ENCODE measurements at places on chromosomes 16 and 17.

DNA sequence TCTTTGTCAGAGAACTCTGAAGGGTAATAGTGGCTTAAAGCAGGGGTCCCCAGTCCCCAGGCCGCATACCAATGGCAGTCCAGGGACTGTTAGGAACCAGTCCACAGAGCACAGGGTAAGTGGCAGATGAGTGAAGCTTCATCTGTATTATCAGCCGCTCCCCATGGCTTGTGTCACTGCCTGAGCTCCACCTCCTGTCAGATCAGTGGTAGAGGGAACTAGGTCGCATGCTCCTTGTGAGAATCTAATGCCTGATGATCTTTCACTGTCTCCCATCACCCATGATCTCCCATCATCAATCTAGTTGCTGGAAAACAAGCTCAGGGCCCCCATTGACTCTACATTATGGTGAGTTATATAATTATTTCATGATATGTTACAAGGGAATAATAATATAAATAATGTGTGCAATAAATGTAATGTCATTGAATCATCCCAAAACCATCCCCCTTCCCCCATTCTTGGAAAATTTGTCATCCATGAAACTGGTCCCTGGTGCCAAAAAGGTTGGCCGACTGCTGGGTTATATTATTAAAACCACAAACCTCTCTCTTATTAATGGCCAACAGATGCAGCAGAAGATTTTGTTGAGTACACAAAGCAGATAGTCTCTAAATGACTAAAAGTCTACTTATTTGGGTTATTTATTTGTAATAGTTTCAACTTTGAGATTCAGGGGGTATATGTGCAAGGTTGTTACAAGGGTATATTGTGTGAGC is 782.7 kb downstream of the CDH11 start:
- no peak for DNase-seq

DNA sequence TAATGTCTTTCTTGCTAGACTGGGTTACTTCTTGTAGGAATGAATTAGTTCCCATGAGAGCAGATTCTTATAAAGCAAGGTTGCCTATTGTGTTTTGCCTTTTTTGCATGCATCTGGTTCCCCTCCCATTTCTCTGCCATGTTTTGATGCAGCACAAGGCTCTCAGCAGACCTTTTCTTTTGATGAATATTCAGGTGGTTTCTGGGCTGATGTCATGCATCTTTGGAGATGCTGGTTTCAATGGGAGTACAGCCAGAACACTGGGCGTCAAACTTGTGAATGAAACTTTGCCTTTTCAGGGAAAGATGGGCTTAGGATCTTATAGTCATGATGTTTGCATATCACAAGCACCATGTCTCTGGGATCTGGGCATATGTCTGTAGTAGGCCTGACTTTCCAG is 111.7 kb upstream of the CCL2 start:
- DNase-seq, result no peak

GRCh38 chr17:80264205-80265075 is 3.8 kb downstream of the RNF213 start:
- no peak for DNase-seq

DNA sequence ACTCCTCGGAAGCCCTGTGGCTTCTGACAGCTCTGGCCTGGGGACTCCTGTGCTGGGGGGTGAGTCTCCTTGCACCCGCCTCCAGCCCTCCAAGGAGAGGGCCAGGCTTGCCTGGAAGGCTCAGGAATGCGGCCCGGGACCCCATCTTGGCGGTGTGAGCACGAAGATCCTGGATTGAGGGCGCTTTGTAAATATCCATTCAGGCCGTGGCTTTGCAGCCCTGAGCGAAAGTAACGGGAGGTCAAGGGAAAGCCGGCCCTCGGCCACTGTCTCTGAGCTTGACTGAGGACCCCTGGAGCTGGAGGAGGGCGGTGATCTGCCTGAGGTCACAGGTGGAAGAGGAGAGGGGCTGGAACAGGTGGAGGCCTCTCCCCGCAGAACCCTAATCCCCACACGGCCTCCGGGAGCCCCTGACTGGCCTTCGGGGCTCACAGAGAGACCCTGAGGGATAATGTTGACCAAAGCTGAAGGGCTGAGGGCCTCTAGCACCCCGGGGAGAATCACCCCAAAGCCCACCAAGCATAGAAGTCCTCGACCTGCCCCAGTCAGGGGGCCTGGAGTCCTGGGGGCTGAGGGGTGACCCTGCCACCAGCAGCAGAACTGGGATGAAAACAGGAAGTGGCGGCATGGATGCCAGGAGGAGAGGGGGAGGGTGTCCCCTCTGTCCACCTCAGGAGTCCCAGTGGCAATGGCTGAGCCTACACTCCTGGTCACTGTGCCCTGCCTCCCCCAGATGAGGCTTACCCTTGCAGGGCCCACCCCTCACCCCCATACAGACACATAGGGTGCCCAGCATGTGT is 8.3 kb upstream of the RASD1 start:
- DNase-seq, result no peak

- DNase-seq, result no peak
Measured at GRCh38 chr16:66189951-66190350, 176.5 kb upstream of the CDH5 start.

GRCh38 chr17:57622683-57623433 is 122.2 kb downstream of the CCDC182 start:
- DNase-seq, result peak; percentile 45

GRCh38 chr17:50381920-50382319 is 8.9 kb downstream of the EME1 start:
- DNase-seq, result no peak

- DNase-seq, result no peak
Measured at GRCh38 chr16:5381481-5381880, 283.9 kb upstream of the EEF2KMT start.

- DNase-seq, result peak; percentile 81
Measured at GRCh38 chr17:77281904-77282367, 141.2 kb downstream of the SEC14L1 start.

- no peak for DNase-seq
Measured at GRCh38 chr17:34302636-34303035, 16.6 kb upstream of the CCL8 start.

DNA sequence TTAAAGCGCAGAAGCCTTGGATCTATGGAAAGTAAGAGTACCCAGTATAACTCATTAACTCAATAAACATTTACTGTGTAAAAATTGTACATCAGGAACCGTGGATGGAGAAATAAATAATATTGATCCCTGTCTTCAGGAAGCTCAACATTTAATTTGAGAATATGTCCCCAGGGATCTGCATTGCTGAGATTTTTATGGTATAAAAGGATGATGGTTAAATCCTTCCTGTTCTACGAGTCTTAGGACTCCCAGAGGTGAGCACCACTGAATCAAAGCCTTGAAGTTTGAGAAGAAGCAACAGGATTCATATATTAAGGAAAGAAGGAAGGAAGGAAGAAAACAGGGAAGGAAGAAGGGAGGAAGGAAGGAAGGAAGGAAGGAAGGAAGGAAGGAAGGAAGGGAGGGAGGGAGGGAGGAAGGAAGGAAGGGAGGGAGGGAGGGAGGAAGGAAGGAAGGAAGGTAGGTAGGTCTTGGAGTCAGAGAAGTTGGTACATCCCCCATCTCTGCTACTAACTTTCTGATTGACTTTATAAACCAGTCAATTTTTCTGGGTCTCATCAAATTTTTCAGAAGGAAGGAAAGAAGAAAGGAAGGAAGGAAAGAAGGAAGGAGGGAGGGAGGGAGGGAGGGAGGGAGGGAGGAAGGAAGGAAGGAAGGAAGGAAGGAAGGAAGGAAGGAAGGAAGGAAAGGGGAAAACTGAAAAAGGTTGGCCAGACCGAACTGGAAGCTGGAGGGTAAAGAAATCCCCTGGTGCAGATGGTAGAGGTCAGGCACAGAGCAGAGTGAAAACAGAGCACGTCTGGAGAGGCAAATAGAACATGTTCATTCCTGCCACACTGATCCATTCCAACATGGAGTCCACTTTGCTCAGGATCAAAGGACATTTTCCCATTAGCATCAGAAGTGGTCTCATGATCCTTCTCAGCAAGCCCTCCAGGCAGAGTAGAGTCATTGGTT is 422.2 kb upstream of the CDH11 start:
- no peak for DNase-seq

DNA sequence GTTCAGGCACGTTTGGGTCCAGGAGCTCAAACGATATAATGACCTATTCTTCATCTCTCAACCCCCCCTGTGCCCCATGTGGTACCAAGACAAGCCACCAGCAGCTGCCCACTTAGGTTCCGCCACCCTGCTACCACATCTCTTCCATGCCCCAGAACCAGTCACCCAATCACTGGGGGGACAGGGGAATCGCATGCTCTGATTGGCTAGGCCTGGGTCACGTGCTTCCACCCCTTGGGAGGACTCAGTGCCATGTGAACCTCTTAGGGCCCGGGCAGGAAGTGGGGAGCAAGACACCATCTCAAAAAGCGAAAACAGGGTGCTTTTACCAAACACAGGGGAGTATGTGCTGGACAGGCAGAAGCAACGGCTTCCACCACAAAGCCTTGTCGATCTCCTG is 91.3 kb downstream of the KATNIP start:
- no peak for DNase-seq

DNA sequence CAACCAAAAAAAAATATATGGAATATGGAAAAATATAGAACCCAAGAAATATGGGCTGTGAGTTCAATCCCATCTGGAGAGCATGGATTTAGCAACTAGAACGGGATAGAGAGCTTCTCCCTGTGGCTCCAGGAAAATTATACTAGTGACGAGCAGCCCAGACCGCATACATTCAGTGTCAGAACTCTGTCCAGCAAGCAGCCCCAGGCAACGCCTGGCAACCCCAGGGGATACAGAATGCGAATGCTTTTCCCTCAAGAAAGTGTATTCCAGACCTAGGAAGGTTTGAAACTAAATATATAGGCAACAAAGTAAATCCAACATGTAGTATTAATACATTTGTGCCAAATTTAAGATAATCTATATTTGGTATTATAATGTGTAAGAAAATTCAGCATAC is 13.5 kb upstream of the ASGR2 start:
- no peak for DNase-seq

DNA sequence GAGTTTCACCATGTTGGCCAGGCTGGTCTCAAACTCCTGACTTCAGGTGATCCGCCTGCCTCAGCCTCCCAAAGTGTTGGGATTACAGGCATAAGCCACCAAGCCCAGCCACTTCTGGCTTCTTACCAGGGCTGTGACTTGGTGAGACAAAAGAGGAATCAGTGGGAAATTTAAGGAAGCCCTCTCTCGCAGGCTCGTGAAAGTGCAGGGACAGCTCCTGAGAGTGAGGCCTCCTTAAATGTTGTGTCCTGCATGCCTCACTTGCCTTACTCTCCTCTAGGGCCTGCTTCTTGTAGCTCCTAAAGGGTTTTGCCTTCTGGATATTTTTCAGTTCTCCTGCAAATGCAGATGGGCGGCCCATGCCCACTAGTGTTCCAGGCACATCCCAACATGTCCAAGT is 5.2 kb downstream of the AHSP start:
- DNase-seq, result no peak

DNA sequence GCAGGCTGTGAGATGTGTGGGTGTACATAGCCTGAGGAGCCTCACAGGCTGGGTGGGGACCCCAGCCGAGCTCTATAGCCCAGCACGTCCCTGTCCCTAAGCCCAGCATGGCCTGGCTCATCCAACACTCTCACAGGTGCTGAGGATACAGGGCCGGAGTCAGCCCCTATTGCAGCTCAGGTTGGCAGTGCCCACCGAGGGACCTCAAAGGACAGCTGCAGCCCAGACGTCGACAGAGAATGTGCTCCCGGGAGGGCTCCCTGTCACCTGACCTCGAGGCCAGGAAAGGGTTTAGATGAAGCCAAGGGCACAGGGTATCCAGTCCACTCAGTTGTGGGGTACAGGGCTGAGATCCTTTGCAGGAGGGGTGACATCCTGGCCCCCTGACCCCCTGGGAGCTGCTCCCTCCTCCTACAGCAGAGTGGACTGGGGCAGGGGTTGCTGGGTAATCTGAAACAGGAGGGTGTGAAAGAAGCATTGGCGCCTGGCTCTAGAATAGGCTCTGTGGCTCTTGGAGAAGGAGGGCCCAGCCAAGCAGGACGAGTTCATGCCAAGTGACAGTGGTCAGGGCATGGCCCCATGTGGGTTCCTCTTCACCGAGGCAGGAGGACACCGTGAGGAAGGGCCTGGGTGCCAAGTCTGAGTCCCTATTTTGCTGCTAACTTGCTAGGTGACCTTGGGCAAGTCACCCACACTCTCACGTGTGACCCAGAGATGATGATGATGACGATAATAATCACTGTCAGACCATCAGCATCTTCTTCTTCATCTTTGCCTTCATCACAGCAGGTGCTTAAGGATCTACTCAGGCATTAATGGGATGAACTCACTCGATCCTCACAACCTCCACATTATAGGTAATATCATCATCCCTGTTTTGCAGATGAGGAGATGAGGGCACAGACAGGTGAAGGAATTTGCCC is 68.0 kb downstream of the RMI2 start:
- DNase-seq, result no peak

GRCh38 chr16:17773698-17774101 is 302.9 kb upstream of the XYLT1 start:
- DNase-seq, result no peak

- DNase-seq, result peak; percentile 67
Measured at GRCh38 chr16:81647527-81647926, 131.6 kb upstream of the PLCG2 start.

DNA sequence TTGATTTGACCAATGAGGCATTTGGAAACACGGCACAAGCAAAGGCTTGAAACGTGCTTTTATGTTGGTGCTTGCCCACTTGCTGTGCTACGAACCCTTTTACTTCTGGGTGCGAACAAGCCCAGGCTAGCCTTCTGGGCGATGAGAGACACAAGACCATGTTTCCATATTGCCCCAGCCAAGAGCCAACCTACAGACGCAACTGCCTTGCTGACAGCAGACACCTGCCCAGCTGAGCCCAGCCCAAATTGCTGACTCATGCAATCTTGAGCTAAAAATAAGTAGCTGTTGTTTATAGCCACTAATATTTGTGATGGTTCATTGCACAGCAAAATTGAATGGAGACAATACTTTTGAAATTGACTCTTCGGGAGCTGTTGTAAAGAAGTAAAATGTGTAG is 464.5 kb downstream of the WWOX start:
- DNase-seq, result no peak

GRCh38 chr17:30950669-30951399 is 20.0 kb upstream of the RNF135 start:
- DNase-seq, result peak; percentile 81

- DNase-seq, result no peak
Measured at GRCh38 chr17:63841350-63842172, 924 bp downstream of the SMARCD2 start.

DNA sequence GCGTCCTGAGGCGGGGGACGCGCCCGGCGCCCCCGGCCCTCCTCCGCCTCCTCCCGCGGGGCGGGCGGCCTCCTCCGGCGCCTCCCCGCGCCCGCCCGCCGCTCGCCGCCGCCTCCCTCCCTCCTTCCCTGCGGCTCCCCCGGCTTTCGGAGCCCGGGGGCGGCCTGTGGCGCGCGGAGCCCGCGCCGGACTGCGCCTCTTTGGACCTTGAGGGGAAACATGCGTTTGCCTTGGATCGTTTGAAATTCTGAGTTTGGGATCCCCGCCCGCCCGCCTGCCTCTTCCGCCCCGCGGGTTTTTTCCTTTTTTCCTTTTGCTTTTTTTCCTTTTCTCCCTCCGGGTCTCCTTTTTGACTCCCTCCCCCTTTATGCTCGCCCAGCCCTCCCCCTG is 390 bp downstream of the ZNRF1 start:
- no peak for DNase-seq

DNA sequence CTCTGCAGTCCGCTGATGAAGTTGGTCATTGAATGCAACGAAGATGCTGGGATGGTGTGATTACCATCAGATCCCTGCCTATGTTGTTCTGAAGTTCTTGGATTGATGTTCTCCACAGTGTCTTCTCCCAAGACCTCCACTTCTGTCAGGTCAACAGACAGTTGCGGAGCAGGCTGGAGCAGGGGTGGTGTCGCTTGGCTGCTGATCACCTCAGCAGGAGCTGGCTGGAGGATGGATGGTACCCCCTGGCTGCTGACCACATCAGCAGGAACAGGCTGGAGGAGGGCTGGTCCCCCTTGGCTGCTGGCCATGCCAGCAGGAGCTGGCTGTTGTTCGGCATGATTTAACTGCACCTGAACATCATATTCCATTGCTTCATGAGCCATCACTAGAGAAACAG is 5.6 kb downstream of the RFWD3 start:
- no peak for DNase-seq

All from A549 (cell line).